ENCODE measurements at places on chromosomes 2 and 18.

- no peak for DNase-seq
Measured at GRCh38 chr2:130377491-130377890, 21.6 kb downstream of the PTPN18 start.

GRCh38 chr2:197704434-197705120, 592 bp upstream of the MARS2 start:
- DNase-seq = no peak

GRCh38 chr18:71707985-71708500, 836.1 kb downstream of the CBLN2 start:
- DNase-seq = no peak

DNA sequence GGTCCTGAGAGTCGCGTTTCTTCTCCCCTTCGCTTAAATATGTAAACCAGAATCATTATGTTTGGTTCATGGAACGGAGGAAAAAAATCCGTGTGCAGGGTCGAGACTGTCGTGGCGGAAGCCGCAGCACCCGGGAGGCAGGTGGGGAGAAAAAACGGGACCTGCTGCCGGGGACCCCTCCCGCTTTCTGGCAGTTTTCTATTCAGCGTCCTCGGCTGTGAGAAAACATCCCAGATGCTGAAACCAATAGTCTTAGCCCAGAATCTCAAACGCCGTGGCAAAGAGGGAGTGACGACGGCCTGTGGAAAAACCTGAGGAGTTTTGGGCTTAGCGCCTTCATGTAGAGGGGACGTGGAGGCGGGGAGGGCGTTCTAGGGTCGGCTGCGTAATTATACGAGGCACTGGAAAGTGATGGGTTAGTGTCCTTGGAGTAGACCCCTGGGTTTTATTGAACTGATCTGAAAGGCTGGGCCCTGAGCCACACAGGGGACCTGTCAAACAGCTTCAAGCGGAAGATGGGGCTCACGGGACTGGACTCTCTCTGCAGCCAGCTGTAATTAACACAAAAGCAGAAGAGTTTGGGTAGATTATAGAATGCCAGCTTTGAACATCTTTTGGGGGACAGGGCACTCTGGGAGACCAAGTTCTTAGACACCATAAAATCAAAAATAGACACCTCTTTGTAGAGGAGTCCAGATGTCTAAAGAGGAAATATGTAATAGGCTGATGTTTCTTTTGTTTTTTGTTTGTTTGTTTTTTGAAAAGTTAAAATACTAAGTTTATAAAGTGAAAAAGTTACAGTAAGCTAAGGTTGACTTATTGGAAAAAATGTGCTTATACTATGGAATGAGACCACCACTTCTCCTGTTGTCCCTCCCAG, 834 bp upstream of the BUB1 start:
- peak; percentile 54 for DNase-seq

DNA sequence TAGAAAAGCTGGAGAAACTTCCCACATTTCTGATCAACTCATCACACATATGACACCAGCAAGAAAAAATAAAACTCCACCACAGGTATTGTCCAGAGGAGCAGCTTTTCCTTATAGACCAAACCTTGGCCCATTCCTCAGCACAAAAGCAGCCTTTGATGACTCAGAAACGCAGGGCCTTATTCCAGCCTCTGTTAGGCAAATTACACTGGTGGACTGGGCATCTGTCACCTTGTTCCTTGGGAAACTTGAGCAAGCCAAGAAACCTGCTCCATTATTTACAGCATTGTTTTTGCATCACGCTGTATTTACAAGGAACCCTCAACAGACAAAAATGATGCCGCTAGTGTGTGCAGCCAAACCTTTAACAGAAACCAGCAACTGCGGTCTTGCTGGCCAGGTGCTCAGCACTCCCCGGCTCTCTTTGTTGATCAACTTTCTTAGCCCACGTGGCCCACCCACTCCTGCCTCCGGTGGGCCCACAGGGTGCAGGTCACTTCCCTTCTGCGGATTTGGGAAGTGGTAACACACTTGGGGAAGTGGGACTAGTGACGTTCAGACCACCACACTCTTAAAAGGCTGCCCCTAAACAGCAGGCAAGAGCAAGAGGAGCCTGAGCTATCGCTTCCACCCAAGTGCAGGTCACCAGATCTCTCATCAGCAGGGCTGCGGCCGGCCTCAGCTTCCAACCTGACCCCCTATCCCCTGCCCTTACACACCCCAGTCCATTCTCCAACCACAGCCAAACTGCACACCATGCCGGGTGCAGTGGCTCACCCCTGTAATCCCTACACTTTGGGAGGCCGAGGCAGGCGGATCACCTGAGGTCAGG, 1.5 kb downstream of the AP1S3 start:
- DNase-seq = peak; percentile 69

- DNase-seq = no peak
Measured at GRCh38 chr2:141506135-141506534, 624.7 kb downstream of the LRP1B start.

- DNase-seq = no peak
Measured at GRCh38 chr18:26071020-26071419, 19.4 kb downstream of the SS18 start.

DNA sequence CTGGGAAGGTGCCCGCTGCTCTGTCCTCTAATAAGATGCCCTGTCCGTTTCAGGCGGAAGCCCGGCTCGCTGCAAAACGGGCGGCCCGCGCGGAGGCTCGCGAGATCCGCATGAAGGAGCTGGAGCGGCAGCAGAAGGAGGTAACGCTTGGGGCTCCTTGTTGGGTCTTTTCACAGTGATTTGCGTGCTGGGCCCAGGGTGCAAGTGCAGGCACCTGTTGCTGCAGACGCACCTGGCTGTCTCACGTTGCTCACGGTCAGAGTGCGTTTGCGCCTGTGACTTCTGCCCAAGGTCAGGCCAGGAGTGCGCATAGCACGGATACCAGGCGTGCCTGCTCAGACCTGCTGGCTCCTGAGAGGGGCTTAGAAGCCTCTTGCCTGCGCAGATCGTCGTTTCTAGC, 81.1 kb downstream of the LRRFIP1 start:
- no peak for DNase-seq

DNA sequence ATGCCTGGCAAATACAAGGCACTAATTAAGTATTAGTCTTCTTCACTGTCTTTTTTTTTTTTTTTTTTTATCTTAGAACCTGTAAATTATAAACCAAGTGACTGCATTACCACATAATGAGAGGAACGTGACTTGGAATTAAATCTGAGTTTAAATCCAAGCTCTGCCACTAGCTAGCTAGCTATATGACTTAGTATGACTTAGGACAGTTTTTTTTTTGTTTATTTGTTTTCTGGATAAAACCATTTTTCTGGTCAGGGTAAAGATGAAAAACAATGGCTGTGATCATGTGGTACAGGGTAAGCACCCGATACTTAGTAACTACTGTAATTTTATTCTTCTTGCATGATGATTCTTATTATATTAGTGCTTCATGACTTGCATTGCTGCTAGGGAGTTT, 191.8 kb upstream of the LRRTM1 start:
- DNase-seq = no peak

DNA sequence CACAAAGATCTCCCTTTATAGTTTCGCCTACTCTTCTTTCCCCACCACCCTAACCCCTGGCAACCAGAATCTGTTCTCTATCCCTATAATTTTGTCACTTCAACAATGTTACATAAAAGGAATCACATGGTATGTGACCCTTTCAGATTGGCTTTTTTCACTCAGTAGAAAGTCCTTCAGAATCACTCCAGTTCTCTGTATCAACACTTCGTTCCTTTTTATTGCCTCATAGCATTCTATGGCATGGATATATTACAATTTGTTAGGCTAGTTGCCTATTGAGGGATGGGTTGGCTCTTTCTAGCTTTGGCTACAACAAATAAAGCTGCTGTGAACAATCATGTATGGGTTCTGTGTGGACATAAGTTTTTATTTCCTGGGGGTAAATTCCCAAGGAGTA, 163.1 kb downstream of the RPIA start:
- no peak for DNase-seq

GRCh38 chr2:208937521-208937920, 486.3 kb upstream of the MAP2 start:
- DNase-seq = no peak

All from KBM-7 (cell line).